ENCODE measurements at places on chromosomes 5 and 9.

GRCh38 chr9:87786876-87787275 lies 61.0 kb downstream of the CTSL start:
- no peak for DNase-seq

- no peak for DNase-seq
These were observed 9.0 kb downstream of the ANXA6 start for GRCh38 chr5:151148583-151148982.

GRCh38 chr9:77807281-77807683 lies 159.2 kb upstream of the GNA14 start:
- DNase-seq, result no peak

- DNase-seq, result no peak
These were observed 211.6 kb upstream of the TMEM161B start for GRCh38 chr5:88480245-88480644.

GRCh38 chr9:35826071-35826701 lies 2.3 kb downstream of the FAM221B start:
- DNase-seq, result no peak

DNA sequence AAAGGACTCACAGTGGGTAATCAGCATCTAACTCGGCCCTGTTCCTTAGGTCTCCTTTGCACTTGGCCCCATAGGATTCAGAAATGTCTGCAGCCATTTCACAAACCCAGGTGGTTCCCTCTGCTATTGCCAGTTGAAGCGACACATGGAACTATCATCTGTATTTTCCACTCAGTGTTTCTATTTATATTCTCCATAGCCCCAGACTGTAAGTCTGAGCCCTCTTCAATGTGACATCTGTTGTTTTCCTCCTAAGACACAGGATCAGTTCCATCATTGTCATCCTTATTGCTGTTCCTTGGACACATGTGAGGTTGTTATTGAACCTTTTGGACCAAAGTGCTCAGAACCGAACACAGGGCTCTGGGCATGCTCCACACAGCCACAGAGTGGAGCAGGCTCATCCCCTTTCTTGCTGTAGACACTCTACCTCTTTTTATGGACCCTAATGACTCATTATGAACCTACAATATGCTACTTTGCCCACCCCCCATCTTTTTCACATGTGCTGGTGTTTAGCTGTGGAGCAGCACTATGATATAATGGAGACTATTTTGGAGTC lies 36.4 kb downstream of the GARNL3 start:
- no peak for DNase-seq

Measured in esophagus squamous epithelium (tissue), 5 donors.